Activated T-cell treated with anti-CD3 and anti-CD28 coated beads for 4 hours (primary cell): ENCODE measurements at places on chromosomes 1 and 21.

DNA sequence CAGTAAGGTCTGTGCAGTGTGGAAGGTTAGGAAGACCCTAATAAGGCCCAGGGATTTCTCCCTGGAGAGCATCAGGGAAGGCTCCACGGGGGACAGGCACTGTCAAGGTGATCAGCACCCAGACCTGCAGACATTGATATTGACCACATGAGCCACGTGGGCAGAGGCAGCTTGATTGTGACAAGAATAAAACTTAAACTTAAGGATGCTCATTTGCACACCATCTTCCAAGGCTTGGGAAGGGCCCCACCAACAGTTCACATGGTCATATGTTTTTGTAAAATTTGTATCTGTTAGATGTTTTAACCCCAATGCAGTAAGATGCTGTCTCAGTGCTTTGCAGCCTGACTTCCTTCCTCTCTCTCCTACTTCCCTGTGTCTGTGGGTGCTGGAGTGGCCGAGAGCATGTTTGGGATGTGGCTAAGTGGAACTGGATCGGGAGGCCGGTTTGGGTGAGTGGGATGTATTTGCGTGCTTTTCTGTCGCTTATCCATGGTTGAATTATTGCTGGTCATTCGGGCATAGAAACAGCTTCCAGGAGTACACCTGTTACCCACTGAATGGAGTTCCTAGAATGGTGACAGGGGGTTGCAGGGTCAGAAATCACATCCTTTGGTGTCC lies 49.8 kb upstream of the OLIG2 start:
- DNase-seq = no peak

DNA sequence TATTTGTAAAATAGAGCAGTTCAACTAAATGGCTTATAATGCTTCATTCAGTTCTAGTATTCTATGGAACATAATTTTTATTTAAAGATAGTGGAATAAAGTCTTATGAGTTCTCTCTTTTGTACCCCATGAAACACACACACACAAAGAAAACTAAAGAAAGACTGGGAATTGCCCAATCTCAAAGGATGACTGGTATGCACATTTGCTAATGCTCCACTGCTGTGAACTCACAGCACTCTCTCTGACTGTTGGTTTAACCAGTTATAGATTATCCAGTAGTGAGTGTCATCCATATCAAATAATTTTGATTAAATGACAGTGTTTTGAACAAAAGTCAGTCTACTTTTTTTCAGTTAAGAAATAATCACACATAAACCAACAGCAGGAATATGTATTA lies 1082.4 kb upstream of the B3GALT2 start:
- no peak for DNase-seq

- peak; percentile 42 for DNase-seq
Observed at GRCh38 chr1:247407180-247407616, 8.8 kb upstream of the NLRP3 start.

DNA sequence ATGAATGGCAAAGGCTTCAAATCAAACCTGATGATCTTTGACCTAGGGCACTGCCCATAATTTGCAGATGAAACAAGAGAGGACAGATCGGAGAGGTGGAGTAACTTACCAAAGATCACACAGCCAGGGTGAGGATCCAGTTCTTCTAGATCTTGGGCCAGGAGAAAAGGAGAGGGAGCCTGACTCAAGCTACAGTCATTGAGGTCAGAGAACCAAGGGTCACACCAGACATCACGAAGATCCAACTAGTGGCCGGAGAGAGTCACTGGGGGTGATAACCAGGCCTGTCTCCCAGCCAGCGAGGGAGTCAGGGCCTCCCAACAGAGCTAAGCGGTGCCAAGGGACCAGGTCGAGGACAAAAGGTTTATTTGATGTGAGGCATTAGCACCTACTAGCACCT lies 115.0 kb downstream of the RIPK4 start:
- no peak for DNase-seq

DNA sequence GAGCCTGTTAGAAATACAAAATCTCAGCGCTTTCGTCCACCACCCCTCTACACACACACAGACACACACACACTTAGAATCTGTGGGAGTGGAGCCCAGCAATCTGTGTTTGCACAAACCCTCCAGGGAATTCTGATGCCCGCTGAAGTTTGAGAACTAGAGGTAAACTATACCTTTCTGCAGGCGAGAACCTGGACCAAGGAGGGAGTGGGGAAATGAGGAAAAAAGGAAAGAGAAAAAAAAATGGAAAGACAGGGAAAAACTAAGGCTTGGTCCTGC lies 468 bp upstream of the NIBAN1 start:
- no peak for DNase-seq

GRCh38 chr1:227068883-227069282 lies 128.8 kb downstream of the COQ8A start:
- no peak for DNase-seq

GRCh38 chr21:15539376-15539775 lies 190.4 kb upstream of the USP25 start:
- DNase-seq = no peak

DNA sequence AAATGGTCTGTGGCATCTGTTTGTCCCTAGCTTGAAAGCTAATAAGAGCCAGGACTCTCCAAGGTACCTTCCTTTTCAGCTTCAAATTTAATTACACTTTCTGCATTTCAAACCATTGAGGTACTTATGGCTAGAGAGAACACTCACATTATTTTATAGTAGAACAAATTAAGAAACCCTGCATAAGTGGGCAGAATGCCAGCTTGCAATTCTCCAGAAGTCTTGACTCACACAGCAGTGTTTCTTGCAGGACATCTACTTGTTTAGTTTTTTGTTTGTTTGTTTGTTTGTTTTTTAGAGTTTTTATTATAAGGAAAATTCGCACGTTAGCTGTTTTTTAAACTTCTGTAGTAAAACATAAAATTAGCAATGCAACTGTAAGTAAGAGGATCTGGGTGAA lies 397.2 kb downstream of the NEGR1 start:
- DNase-seq = no peak

GRCh38 chr1:66351478-66351877 lies 182.5 kb upstream of the SGIP1 start:
- no peak for DNase-seq
